ENCODE measurements at places on chromosomes 4 and X.

DNA sequence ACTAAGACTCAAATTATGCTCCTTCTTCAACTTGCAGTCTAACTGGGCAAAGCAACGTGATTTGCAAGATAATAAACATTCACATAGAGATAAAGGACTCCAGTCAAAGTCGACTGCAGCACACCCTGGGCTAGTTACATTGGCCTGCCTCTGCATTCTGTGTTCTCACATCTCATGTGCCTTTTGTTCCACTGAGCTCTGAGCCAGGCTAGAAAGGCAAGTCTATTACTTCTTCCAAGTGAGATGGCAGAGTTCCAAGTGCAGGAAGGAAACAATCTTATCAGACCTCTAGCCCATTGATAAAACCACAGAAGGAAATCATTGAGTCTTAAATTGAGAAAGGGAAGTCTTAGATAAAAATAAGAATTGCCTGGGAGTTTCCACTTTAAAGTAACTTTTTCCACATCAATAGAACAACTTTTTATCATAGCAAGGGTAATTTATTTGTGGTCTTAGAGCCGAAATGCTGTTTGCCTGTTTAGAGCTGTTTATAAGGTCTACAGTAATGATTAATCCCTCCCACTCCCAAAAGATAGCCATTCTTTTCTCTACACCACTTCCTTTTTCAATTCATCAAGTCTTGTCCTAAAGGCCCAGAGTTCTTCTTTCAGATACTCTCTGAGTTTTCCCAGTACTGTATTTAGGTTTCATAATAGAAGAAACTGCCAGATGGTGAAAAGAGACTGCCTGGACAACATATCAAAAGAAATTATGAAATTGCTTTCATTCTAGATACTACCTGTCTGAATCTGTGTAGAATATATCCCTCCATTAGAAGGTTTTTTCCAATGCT lies 200.2 kb downstream of the GUCY2F start:
- no peak for DNase-seq

GRCh38 chrX:79371640-79372039 lies 4.5 kb upstream of the ITM2A start:
- no peak for DNase-seq

DNA sequence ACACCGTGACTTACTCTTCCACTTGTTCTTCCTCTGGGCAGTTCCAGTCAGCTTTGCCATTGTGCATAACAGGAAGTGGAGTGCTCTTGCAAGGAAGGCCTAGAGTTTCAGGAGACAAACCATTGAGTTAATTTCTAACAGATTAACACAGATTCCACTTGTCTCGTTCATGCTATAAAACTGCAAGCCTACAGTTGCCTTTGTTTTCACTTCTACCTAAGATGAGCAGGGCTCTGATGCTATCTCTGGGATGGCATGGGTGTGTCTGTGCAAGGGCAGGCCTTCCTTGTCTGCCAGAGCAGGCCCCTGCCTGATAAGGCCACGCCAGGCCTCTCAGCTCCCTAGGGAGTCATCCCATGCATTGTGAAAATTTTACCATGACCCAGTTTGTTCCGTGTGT lies 67.7 kb upstream of the PGRMC2 start:
- DNase-seq: no peak

- DNase-seq: no peak
Observed at GRCh38 chrX:126723881-126724280, 95.6 kb upstream of the PRR32 start.

GRCh38 chr4:41172786-41173185 lies 41.6 kb downstream of the APBB2 start:
- DNase-seq: no peak

- DNase-seq: no peak
Observed at GRCh38 chrX:108641589-108642272, 94.6 kb downstream of the IRS4 start.

DNA sequence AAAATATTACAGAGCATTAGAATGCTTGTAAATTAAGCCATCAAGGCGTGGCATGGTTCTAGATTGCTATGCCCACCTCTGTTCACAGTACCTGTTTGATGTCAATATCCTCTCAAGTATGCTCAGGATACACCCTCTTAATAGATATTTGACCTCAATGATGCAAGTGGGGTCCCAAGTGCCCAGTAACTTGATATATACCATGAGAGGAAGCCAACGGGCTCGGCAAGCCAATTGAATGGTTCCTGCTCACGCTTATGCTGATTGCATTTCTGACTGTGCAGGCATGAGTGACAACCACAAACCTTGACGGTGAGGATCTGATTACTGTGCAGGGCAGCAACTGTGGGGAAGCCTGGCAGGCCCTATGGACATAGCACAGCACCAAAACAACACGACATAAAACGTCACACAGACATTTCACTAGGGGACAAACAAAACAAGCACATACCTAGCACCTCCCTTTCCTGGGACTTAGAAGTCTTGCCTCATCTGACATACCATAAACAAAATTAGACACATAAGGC lies 179.1 kb upstream of the ETNPPL start:
- DNase-seq: no peak

DNA sequence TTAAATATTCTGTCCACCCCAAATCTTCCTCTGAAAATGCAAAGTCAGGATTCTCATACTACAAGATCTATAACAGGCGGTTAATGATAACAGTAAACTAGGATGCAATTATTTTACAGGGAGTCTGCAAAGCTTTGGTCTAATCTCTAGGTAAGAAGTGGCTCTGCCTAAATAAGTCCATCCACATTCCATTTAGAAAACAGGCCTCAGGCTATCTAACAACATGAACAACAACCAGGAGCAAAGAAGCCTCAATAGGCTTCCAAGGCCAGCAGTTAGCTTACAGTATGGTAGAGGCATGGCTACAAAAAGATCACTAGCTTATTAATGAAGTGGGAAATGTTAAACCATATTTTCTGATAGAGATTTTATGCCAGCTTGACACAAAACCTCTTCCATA lies 6.4 kb downstream of the MAB21L2 start:
- no peak for DNase-seq

DNA sequence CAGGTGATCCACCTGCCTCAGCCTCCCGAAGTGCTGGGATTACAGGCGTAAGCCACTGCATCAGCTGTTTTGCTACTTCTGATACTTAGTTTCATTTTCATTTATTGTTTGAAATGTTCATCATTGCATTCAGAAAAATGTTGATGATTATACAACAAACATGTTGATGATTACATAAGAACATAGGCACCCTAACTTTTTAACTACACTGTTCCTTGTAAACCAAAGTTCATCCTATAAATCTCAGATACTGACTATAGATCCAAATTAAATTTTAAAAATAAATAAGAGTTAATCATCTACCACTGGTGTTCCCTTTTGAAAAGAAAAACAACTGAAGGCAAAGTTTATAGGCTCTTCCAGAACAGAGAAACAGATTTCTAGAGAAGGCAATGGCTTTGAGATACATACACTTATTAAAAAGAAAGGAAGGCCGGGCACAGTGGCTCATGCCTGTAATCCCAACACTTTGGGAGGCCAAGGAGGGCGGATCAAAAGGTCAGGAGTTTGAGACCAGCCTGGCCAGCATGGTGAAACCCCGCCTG lies 23.4 kb downstream of the TRIM75 start:
- no peak for DNase-seq

- no peak for DNase-seq
Observed at GRCh38 chrX:44742480-44743155, 101.2 kb upstream of the DUSP21 start.

- DNase-seq: no peak
Observed at GRCh38 chr4:184511156-184511555, 36.8 kb upstream of the IRF2 start.

DNA sequence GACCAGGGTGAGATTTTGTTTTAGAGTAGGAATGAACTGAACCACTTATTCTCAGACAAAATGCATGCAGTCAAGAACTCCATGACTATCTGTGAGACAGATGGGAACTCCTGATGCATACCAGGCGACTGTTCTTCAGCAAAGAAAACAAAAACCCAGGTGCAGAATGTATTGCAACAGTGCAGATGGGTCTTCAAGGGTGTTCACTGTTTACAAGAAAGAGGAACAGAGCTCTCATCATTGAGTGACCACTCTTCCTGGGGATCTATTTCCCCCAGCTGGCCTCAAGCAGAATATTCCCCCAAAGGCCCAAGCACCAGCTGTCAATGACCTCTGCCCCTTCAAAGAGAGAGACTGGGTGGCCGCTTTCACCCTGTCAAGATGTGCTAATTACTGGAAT lies 39.7 kb upstream of the BMP3 start:
- DNase-seq: no peak

- DNase-seq: no peak
Observed at GRCh38 chrX:153974003-153974725, 1.6 kb downstream of the TMEM187 start.

GRCh38 chr4:38815885-38816782 lies 11.5 kb upstream of the TLR1 start:
- no peak for DNase-seq

DNA sequence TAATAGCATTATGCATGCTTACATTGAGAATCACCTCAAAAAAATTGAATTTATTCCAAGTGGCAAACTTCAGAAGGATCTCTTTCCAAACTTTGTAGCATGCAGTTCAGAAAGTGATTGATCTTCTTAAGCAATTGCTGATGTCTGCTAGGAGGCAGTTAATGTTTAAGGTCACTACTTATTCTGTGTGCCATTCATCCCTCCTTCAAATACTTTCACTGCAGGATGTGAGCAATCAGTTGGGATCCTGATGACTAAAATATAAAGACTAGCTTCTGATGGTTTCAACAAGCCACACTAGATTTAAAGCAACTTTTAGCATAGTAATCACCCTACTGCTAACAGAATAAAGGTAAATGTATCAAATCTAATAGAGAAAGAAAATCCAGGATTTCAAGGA lies 414.1 kb downstream of the ADGRL3 start:
- DNase-seq: no peak
